ENCODE measurements at places on chromosomes 1 and 21.

GRCh38 chr1:81192647-81193642 lies 607.8 kb upstream of the ADGRL2 start:
- DNase-seq, result no peak

- no peak for DNase-seq
These were observed 18.4 kb upstream of the ELK4 start for GRCh38 chr1:205650241-205650640.

- no peak for DNase-seq
These were observed 101.4 kb downstream of the PLPPR5 start for GRCh38 chr1:98903261-98903660.

- no peak for DNase-seq
These were observed 497 bp downstream of the ID3 start for GRCh38 chr1:23558872-23559135.

DNA sequence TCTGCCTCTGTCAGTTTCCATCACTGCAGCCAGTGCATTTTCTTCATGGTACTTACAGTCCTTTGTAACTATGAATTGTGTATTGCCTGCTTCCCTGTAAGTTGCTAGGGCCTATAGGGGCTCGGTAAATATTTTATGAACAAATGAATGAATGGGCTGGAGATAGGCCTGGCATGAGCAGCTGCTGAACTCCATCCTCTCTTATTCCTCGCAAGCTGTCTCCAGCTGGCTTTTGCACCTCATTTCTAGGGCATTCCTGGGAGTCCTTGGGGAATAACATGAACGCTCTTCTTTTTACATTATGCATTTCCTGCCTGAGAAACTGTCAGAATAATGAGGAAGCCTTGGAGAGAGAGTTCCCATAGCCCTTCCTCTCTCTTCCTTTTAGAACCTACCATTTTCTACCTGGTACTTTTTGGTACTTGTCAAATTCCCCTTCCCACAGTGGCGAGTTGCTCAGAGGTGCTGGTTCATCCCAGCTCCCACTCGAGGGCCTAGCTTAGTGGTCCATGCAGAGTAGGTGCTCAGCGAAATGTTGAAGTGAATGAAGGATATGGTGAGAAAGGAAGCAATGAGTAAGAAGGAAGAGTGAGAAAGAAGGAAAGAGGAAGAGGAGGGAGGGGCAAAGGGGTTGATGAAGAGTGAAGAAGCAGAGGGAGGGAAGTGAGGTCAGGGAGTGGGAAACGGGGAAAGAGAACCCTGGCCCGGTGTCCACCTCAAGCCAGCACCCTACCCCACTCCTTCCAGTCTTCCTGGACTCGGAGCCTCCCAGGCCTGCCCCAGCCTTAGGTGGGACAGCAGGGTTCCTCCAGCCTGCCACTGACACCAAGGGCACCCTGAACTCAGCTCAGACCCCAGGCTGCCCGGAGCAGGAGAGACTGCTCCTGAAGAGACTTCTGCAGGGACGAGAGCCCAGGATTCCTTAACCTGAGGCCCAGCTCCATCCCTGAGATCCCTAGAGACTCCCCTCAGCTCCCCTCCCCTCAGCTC lies 29.6 kb downstream of the KCNC4 start:
- DNase-seq, result no peak

GRCh38 chr1:150619576-150620509 lies 9.6 kb downstream of the ENSA start:
- DNase-seq, result no peak

GRCh38 chr1:173409613-173410012 lies 67.5 kb upstream of the PRDX6 start:
- no peak for DNase-seq

DNA sequence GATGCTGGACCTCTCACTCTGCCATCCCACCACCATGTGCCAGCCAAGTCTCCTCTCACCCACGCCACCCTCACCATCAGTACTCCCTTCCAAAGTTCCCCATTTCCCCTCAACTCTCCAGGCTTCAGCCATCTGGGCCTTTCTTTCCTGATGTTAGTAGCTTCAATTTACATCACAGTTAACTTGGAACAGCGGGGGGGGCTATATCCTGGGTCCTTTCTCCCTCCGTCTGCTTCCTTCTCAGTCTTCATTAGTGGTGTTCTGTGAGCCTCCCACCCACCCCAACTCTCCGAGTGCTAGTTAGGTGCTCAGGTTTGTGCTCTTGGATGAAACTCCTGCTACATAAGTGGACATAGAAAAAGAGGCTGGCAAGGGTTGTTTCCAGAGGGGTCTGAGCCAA lies 31.9 kb downstream of the KCNC4 start:
- DNase-seq, result no peak

GRCh38 chr21:39340687-39341086 lies 8.2 kb downstream of the HMGN1 start:
- no peak for DNase-seq

GRCh38 chr1:42676534-42677087 lies 5.6 kb upstream of the YBX1 start:
- DNase-seq, result no peak

GRCh38 chr1:96865731-96866685 lies 144.4 kb downstream of the PTBP2 start:
- no peak for DNase-seq

DNA sequence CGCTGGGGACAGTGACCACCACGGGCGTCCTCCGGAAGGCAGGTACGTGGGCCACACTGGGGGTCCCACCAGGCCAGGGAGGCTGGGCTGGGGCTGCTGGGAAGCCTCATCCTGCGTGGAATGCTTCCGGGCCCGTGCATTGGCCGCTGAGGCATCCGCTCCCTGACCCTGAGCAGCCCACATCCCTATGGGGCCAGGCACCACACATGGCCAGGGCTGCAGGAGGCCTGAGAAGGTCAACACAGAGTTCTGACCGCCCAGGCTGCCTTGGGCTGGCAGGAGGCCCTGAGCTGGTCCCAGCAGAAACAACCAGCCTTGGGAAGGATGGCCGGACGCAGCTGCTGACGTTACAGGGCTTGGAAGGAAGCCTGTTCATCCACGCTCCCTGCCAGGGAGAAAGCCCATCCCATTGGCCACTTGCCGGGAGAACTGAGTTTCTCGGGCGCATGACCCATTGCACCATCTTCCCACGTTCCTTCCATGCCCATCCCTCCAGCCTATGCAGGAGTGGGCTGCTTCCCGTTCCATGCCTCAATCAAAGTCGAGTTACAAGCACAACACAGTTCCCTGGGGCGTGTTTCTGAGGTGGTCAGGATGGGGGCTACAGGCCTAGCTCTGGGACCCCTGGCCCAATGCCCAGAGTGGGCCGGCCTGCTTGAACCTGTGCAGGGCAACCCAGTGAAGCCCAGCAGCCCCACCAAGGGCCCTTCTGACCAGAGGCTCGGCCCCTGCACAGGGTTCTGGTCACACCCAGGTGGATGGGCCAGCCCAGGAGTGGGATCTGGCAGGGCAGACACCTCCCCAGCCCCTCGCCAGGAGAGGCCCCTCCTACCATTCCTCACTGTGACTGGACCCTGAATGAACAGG lies 31.7 kb downstream of the TRIM11 start:
- DNase-seq, result no peak

- DNase-seq, result no peak
These were observed 41.2 kb upstream of the CFAP298 start for GRCh38 chr21:32653326-32653901.

- DNase-seq, result no peak
These were observed 113.4 kb upstream of the HOOK1 start for GRCh38 chr1:59701376-59701775.

- DNase-seq, result no peak
These were observed 42.6 kb upstream of the HMGB4 start for GRCh38 chr1:33821291-33821690.

- DNase-seq, result no peak
These were observed 101.8 kb downstream of the PRDM16 start for GRCh38 chr1:3170561-3171453.

GRCh38 chr1:188017921-188018320 lies 1189.2 kb downstream of the PLA2G4A start:
- DNase-seq, result no peak

DNA sequence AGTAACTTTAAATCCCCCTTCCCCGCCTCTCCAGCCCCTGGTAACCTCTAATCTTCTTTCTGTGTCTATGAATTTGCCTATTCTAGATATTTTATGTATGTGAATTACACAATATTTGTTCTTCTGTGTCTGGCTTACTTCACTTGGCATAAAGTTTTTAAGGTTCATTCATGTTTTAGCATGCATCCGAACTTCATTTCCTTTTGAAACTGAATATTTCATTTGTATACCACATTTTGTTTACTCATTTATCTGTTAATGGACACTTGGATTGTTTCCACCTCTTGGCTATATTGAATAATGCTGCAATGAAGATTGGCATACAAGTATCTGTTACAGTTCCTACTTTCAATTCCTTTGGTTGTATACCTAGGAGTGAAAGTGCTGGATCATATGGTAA lies 205.3 kb downstream of the TM2D1 start:
- no peak for DNase-seq

DNA sequence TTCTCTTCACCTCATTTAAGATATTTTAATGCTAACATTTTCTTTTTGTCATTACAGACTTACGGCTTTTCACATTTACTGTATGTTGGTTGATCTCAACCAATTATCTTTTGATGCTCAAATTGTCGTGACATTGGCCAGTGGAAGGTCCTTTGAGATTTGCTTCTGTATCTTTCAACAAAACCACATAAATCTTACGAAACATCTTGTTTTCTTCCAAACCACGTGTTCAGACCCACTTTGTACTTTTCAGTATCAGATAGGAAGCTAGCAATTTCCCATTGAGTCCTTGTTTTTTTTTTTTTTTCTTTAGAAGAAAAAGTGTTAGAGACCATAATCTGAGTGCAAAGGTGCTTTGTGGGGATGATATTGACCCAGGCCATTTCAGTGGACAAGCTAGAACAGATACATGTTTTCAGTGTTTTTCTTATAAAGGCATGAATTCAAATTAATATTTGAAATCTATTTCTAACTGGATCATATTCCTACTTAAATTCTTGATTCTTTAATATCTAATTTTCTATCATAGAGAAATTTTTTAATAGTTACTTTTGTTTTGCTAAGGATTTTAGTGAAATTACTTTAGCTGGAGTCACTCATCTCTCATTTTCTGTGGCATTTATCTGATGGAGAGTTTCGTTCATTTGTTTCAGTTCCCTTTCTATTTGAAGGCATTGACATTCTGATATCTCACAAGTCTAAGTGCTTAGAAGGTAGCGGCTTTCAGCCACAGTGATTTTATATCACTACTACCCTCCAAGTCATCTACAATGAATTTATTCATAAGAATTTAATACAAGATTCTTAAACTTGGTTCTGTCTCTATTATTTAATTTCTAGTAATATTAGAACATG lies 26.7 kb downstream of the ATG4C start:
- DNase-seq, result no peak

GRCh38 chr1:223339861-223340260 lies 24.1 kb downstream of the SUSD4 start:
- no peak for DNase-seq

DNA sequence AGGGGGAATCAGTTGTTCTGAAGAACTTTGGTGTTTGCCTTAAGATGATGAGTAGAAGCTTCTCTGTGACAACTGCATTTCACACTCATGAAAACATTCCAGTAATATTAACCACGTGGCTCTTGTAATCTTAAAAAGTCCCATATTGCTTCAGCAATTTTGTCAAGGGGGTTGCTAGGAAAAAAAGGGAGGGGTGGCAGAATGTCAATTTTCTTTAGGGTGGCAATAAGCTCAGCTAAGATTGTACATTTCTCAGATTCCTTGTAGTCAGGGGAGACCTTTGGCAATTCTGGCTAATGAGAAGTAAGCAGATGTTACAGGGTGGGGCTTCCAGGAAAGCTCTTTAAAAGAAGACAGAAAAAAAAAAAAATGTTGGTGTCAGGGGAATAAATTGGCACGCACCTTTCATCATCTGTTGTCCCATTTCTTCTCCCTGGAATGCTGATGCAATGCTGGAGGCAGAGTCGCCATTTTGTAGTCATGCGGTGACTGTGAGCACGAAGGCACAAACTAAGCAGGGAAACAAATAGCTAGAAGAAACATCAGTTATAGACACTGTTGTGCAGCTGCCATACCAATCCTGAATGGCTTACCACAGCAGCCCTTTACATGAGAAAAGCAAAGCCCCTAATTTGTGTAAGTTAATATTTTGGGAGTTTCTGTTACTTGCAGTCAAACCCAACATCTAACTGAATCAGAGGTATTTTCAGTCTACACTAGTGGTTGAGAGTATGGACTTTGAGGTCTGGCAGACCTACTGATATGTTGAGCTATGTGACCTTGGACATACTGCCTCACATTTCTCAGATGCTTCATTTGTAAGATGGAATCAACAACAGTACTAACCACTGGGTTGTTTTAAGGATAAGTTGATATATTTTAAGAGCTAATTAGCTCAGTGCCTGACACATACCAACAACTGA lies 56.1 kb upstream of the MRPS6 start:
- DNase-seq, result no peak

DNA sequence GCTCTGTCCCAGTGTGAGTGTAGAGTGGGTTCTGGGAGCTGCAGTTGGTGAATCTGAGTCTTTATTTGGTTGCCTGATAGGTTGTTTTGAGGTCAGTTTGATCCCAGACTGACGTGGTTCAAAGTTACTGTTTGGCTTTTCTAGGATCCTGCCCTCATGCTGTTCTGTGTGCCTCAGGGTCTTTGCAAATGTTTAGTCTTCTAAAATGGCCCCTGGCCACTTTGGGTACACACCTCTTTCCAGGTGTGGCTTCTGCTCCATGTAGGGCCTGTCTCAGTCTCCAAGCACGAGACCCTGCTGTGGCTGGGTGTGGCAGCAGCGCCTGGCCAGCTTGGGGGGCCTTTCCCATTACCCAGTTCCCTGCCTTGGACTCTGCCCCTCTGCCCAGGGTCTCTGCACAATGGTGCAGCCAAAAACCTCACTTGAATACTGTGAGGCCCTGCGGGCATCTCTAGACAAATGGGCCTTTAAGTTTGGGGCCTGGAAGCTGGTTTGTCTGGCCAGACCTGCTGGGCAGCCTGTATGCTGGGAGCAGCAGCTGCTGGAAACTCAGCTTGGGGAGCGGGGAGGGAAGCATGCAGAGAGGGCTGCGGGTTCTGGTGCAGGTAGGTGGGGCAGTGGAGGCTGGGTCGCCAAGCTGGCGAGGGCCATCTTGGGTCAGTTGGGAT lies 5.6 kb downstream of the PTPRF start:
- no peak for DNase-seq

- DNase-seq, result no peak
These were observed 9.4 kb downstream of the MFN2 start for GRCh38 chr1:11989669-11990068.

DNA sequence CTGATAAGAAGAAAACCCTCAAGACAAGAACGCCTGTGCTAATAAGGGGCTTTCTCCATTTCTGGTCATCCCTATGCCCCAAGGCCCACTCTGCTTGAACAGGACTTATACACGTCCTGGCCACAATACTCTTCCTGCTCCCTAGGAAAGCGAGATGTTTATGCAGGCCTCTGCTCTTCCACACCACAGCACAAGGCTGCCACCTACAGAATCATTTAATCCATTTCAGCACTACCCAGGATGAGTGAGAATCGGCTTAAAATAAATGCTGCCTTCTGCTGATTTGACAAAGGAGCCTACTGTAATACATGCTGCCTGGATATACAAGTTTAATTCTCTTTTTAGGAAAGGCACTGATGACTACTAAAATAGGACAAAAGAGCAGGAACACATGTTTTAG lies 29.4 kb downstream of the FRRS1 start:
- no peak for DNase-seq

GRCh38 chr1:216778737-216779136 lies 55.5 kb upstream of the ESRRG start:
- no peak for DNase-seq
